ENCODE measurements at places on chromosomes 4 and X.
A peak's percentile ranks its signal among the peaks of the same experiment; 100 is the strongest.

DNA sequence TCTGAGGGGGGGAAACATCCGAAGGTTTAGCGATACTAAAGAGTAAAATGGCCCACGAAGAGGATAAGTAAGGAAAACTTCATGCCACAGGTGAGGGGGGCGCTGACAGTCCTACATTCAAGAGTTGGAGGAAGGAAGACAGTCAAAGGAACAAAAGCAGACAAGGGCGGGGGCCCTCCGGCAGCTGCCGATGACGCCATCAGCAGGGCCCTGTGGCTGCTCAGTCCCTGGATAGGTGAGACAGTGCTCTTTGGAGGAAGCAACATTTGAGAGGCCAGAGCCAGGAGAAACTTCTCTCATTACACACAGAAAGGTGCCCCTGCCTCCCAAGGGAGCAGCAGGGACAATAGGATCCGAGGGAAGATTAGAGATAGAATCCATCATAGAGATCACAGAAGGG, 41.5 kb downstream of the RAB40AL start:
- no peak for DNase-seq

- no peak for DNase-seq
These were observed 1697.8 kb upstream of the IGFBP7 start for GRCh38 chr4:58807843-58808615.

DNA sequence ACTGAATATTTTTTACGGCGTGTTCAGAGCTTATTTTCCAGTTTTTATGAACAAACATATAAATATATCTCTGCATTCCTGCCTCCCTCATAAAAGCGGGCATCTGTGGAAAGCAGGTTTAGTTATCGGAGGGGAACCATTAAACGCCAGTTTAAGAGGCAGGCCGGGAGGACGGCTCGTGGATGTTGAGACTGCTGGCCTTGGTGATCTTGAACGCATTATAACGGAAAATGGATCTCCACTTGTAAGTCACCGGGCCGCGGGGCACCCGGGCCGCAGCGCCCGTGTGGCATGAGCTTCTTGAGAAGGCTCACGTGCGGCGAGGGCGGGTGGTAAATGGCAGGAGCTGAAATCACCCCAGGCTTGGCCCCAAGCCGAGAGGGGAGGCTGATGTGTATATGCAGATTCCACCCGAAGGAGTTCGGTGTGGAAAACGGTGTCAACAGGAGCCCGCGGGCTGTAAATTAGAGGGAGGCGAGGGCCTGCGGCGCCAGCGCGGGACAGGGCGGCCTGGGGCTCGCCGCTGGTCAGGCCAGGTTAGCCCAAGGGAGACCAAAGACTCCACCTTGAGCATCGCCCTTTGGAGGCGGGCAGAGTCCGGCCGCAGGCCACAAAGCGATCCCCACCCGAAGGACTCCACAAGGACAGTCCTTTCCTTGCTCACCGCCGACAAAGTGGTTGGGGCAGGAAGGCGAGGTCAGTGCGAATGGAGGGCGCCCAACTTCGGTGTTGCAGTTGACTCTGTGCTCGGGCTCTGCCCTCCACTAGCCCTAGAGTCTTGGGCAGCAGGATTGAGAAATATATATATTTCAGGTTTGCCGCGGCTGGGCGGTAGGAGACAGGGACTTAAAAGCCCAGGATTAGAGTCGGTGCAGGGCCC, 1.3 kb upstream of the HAND2 start:
- no peak for DNase-seq

DNA sequence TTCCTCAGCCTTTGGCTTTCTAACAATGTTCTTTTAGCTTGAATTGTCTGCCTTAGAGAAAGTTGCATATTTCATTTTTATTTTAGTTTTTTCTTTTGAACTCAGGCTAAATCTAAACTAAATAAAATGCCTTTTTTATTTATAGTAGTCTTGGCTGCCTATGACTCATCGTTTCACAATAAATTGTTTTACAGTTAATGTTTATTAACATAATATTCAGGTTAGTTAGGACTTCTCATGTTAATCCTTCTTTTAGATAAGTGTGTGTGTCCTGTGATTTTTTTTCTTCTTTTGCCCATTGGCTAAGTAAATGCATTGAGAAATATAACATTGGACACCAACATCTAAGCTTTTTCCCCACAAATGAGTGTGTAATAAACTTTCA, 1.6 kb downstream of the RP2 start:
- no peak for DNase-seq

GRCh38 chr4:90837241-90837640, 710.0 kb downstream of the CCSER1 start:
- no peak for DNase-seq

GRCh38 chr4:38704622-38705154, 40.7 kb downstream of the KLF3 start:
- DNase-seq, result no peak

- no peak for DNase-seq
These were observed 277.5 kb downstream of the IL15 start for GRCh38 chr4:141913928-141914327.

- no peak for DNase-seq
These were observed 122.0 kb upstream of the NRK start for GRCh38 chrX:105700331-105700730.

GRCh38 chrX:20382518-20383297, 116.0 kb upstream of the RPS6KA3 start:
- DNase-seq, result peak; percentile 4

GRCh38 chrX:24399550-24399949, 39.1 kb downstream of the SUPT20HL1 start:
- no peak for DNase-seq

- no peak for DNase-seq
These were observed 619.5 kb downstream of the EPHA5 start for GRCh38 chr4:65050786-65051185.

- DNase-seq, result no peak
These were observed at the start of gene OTOP1 for GRCh38 chr4:4226606-4227438. OTOP1 (minus strand) TSS chr4:4226929; CDS start chr4:4226864, 65 bp downstream.

DNA sequence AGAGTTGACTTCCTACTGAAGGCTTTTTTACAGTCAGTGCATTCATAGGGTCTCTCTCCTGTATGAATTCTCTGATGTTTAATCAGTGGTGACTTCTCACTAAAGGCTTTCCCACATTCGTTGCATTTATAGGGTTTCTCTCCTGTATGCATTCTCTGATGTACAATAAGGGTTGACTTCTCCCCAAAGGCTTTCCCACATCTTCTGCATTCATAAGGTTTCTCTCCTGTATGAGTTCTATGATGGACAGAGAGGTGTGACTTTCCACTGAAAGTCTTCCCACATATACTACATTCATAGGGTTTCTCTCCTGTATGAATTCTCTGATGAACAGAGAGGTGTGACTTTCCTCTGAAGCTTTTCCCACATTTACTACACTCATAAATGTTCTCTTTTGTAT, 45.2 kb downstream of the ZNF674 start:
- no peak for DNase-seq

- no peak for DNase-seq
These were observed 28.6 kb downstream of the SULT1B1 start for GRCh38 chr4:69731847-69732246.

DNA sequence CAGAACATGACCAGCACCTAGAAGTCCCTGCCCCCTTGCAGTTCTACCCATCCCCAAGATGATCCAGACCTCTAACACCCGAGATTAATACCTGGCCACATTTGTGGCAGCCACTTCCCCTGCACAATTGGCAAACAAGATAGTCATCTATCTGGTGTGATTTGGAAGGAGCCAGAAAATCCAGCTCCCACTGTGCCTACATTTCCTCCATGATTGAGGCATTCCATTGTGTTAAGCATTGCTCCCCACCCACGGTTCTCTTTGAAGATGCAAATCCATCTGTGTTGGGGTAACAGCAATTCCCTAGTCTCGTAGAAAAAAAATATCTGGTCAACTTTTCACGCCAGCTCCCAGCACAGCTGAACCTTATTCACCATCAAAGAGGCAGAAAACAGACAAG, 405.0 kb downstream of the BCOR start:
- no peak for DNase-seq

DNA sequence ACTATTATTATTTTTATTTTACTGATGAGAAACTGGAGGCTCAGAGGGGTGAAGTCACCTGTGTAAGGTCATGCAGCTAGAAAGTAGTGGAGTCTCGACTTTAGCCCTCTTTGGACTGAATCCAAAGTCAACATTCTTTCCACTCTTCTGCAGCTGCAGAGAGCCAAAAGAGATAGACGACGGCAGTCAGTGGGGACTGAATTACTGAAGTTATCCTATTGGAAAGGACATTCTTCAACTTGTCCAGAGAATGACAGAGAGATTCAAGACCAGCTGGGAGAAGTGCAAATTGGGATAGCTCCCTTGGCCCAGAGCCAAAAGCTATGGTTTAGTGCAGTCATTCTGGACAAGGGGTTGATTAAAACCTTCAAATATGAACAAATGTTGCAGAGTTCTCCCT, 42.5 kb downstream of the VGLL1 start:
- no peak for DNase-seq

GRCh38 chr4:82776925-82777542, 21.6 kb downstream of the SCD5 start:
- no peak for DNase-seq

DNA sequence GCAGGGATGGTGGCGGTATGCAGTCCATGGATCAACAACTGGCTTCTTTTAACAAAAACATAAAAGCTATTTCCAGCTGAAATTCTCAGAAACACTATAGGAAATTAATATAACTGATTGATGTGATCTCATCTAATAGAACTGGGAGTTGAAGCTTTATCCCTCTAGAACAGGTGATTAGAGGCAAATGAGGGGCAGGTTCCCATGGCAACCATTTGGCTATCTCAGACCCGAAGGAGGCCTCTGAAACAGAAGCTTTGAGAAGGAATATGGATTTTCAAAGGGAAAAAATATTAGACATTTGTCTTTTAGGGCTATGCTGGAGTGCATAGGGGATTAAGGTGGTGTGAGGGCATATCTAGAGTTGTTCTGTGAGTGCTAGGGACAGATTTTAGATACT, 50.0 kb downstream of the IGSF1 start:
- no peak for DNase-seq

DNA sequence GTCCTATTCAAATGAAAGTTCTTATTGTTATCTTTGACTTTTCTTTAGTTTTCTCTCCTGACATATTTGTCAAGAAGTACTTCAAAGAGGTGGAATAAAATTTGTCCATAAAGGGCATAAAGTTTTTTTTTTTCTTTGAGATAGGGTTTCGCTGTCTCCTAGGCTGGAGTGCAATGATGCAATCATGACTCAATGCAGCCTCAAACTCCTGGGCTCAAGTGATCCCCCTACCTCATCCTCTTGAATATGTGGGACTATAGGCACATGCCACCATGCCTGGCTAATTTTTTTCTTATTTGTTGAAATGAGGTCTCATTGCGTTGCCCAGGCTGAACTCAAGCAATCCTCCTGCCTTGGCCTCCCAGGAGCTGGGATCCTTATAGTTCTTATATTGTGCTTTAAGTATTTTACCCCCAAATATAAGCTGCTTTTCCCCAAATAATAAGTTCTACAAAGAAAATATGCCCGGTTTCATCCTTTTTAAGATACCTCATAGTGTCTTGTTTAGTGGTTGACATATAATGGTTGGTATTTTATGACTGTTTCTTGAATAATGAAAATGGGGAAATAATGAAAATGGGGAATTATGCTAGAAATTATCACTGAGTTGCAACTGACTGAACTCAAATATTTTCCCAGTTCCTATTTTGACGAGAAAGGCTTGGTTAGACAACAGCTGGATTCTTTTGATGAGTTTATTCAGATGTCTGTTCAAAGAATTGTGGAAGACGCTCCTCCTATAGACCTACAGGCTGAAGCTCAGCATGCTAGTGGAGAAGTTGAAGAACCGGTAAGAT, 11.6 kb downstream of the POLR2B start:
- no peak for DNase-seq

- no peak for DNase-seq
These were observed 431.8 kb downstream of the KCTD8 start for GRCh38 chr4:44016570-44017421.

- DNase-seq, result no peak
These were observed 108.9 kb downstream of the EFHC2 start for GRCh38 chrX:44234541-44234940.

DNA sequence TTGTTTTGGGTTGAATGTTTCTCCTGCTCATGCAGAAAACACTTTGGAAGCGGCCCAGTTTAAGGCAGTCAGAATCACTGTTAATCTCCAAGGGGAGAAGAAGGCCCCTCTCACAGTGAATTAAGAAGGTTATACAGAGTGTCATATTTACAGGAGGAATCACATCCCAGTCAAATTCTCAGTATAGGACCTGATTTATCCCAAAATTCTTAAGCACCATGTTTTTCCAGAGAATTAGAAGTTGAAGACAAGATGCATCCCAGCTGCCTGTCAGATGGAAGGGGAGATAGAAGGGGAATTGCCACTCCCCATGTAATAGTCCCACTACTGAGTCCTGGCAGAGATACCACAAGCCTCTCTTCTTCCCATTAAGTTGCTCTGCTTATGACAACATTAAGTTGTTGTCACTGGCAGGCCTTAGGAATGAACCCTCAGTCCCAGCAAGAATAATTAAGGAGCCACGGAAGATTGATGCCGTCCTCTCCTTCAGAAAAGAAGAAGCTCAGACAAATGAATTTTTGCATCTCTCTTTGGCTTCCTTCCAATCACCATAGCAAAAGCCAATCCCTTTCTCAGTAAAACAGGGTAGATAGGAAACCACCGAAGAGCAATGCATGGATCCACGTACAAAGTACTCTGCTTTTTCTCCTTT, 138.4 kb downstream of the LDB2 start:
- DNase-seq, result no peak

DNA sequence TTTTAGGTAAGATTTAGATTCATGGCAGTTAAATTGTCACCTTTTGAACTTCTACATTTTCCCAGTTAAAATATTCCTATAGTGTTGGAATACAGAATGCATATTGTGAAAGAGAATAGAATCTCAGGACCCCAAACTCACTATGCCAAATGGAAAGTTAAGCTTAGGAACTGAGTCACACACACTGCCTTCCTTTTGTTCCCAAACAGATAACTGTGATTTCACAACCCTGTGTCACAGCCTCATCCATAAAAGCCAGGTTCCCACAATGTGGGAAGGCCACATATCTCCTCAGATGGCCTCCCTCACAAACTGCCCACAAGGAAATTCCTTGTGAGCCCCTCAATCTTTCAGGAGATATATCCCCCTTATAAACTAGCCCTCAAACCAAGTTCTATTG, 94.7 kb upstream of the HPF1 start:
- DNase-seq, result no peak

GRCh38 chr4:147362938-147363337, 118.0 kb upstream of the EDNRA start:
- no peak for DNase-seq
